DMS153 (cell line): ENCODE measurements at places on chromosomes 5 and 9.

GRCh38 chr5:2591777-2592453, 159.6 kb downstream of the IRX2 start:
- peak; percentile 64 for DNase-seq

DNA sequence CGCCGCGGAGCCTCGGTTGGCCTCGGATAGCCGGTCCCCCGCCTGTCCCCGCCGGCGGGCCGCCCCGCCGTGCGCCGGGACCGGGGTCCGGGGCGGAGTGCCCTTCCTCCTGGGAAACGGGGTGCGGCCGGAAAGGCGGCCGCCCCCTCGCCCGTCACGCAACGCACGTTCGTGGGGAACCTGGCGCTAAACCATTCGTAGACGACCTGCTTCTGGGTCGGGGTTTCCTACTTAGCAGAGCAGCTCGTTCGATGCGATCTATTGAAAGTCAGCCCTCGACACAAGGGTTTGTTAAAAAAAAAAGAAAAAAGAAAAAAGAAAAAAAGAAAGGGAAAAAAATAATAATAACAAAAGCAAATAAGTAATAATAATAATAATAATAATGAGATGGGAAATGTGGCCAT, 112.8 kb downstream of the GCNT1 start:
- no peak for DNase-seq

- no peak for DNase-seq
Observed at GRCh38 chr5:159969966-159970365, 39.0 kb upstream of the TTC1 start.

GRCh38 chr5:59640411-59640810, 253.1 kb downstream of the PDE4D start:
- no peak for DNase-seq

- no peak for DNase-seq
Observed at GRCh38 chr9:87875831-87876545, 6.7 kb upstream of the SPATA31E1 start.

DNA sequence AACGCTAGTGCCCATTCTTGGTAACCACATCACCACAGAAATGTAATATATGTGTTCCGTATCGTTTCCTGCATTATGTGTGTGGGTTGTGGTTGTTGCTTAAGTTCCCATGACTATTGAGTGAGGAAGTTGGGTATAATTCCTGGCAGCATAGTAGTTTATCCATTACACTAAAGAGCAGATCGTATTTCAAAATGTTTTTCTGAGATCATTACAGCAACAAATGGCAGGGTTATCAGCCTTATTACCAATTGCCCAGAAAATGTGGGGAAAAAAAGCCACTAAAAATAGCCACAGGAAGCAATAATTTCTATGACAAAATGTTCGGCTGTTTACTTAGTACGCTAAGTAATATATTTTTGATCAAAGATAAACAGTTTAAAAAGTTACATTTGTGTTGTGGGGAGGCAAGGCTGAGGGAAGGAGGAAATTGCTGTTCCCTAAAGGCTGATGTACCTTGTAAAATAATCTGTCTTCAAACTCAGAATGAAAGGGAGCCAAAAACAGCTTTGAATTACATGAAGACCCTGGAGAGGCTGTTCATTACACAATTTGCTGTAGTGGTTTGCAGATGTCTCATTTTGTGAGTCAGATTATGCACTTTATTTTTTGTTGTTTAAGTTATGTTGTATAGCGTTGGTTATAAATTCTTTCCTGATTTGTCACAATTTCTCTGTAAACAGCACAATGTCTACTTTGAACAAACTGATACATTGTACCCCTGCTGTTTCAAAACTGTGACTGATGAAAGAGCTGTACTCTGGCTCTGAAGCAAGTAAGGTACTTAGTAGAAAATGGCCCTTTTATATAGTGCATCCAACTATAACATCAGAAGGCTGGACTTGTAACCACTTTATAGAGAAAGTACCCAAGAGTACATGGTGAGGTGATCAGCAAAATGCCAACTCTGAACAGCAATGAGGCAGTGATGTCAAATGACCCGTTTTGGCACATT, 1028.5 kb downstream of the NR2F1-AS1 start:
- peak; percentile 42 for DNase-seq

DNA sequence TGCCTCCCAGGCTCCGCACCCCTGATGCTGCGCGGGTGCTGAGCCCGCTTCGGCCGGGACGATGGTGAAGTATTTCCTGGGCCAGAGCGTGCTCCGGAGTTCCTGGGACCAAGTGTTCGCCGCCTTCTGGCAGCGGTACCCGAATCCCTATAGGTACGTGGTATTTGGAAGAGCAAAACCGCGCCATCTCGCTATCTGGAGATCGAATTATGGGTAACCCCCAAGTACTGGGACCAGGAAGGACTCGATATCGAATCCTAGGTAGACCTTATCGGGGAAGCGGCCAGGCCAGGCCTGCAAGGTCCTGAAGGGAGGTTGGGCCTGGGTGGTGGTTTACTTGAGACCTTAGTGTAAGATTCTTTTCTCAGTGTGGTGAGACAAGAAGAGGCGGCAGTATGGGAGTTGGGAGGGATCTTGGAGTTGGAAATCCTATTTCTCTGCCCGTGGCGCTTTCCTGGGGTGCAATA, 359 bp downstream of the PRELID1 start:
- DNase-seq: no peak

- DNase-seq: no peak
Observed at GRCh38 chr5:181189363-181189961, 15.5 kb downstream of the TRIM7 start.
